ENCODE measurements at places on chromosomes 12 and 14. TPM values are rescaled to one million over a fixed set of nuclear protein-coding genes. Genes with fewer than 3 reads are reported as not detected.

GRCh38 chr14:63676615-63677014 lies 34.9 kb upstream of the WDR89 start:
- DNase-seq = no peak

Gene PLEK2
- total RNA-seq = 126 TPM

DNA sequence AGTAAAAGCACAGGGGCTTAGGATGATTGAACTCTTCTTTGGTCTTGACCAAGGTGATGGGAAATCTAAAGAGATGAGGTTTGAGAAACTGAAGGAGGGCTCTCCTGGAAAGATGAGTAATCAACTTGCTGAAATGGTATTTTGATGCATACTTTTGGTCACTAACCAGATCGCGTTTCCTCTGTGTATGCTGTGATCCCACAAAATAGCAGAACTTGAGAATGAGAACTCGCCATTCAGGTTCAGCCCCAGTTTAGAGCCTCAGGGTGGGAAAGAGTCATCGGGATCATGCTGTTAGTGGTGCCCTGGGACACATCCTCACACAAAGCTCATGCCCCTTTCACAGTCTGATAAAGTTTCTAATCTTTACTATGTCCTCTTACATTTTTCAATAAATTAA lies 488.8 kb downstream of the ETNK1 start:
- no peak for DNase-seq

GRCh38 chr12:118206107-118206412 lies 70.1 kb downstream of the PEBP1 start:
- DNase-seq = no peak

DNA sequence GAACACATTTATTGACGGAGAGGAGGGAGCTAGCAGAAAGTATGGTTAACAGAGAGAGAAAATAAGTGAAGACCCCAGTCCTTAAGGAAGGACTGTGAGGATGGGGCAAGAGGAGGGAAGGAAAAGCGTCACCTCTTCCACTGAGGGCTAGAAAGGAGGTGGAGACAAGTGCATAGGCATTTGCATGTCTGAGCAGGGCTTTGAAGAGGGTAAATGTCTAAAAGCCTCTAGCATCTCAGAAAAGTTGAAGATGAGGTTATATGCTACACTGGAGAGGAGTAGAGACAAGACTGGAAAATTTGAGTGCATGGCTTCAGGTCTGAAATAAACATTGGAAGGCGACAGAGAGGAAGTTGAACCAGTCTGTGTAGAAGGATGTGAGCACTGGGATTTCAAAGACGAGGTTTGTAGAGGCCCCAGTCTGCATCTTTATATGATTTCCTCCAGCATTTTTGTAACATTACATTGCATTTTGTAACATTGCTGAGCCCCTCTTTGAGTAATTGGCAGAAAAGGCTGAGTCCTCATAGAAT lies 98.5 kb upstream of the IFNG-AS1 start:
- DNase-seq = no peak

GRCh38 chr12:3777206-3777809 lies 24.4 kb upstream of the CRACR2A start:
- peak; percentile 45 for DNase-seq

- peak; percentile 54 for DNase-seq
Observed at GRCh38 chr14:70907176-70907995, at the start of gene PCNX1. Gene PCNX1, plus strand, starts transcription at chr14:70907459. Its CDS starts 392 bp downstream, at chr14:70907851.

DNA sequence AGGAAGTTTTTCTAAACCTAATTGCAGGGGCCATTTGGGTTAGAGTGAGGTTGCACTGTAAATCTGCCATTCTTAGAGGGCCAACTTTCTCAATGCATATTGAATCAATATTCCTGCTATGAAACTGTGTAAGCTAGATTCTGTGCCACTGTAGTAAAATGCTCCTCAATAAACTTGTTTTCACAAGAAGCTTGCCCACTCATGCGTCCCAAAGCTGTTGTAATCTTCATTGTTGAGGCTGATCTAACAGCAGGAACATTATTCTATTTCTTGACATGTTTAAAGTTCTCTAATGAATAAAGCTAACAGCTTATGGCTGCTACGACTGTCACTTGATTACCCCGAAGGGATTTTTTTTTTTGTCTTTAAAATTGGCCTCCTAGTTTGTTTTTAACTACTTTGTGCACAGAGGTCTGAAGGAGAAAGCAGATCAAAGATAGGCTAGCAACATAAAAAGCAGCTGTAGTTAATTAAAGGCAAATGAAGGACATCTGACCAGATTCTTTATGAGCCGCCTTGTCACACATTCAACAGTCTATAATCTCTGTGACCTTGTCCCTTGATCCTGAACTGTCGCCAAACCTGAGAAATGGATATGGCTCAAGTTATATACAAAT lies 243.7 kb downstream of the PAX9 start:
- peak; percentile 40 for DNase-seq

- DNase-seq = no peak
Observed at GRCh38 chr12:5977556-5977955, 32.5 kb upstream of the ANO2 start.

Gene KRT73
- not detected for total RNA-seq

- DNase-seq = no peak
Observed at GRCh38 chr12:65444996-65445395, 166.5 kb downstream of the MSRB3 start.

Gene FAIM2
- not detected for total RNA-seq

Gene ELK3
- total RNA-seq = 22.9 TPM

GRCh38 chr14:66572826-66573225 lies 64.9 kb downstream of the GPHN start:
- peak; percentile 27 for DNase-seq

- no peak for DNase-seq
Observed at GRCh38 chr12:62296001-62296400, 35.8 kb downstream of the USP15 start.

DNA sequence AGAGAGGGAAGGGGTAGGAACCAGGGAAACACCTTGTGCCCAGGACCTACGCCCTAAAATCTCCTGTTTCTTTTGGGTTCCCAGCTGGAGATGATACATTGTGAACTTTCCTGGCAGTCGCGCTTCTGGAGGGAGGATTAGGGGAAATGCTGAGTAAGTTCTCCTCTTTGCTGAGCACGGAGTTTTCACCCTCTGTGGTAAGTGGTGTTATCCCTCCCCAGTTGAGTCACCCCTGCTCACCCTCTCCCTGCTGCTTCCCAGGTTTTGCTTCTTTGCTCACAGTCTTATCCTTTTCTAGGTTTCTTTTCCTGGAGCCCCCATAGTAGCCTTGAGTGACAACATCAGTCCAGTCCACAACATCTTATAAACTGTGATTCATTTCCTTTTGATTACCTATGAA lies 789.1 kb downstream of the TMEM121 start:
- no peak for DNase-seq

- DNase-seq = no peak
Observed at GRCh38 chr14:105468621-105469241, 5.9 kb upstream of the CRIP2 start.

DNA sequence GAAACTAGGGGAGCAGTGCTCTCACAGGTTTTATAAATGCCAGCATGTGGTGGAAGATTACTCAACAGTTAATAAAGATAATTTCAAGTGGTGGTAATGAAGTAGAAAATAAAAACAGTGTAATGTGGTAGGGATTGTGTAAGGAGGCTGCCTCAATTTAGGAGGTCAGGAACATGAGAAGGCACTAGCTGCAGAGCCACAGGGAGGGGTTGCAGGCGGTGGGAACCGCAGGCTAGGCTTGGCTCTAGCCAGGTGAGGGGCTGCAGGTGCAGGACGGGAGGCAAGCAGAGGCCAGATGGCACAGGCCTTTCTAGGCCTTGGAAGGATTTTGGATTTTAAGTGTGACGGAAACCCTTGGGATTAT lies 768 bp downstream of the METTL25 start:
- DNase-seq = peak; percentile 40

Gene PLCZ1
- 0.69 TPM for total RNA-seq

GRCh38 chr14:102928412-102929240 lies 6.2 kb downstream of the AMN start:
- DNase-seq = peak; percentile 10

DNA sequence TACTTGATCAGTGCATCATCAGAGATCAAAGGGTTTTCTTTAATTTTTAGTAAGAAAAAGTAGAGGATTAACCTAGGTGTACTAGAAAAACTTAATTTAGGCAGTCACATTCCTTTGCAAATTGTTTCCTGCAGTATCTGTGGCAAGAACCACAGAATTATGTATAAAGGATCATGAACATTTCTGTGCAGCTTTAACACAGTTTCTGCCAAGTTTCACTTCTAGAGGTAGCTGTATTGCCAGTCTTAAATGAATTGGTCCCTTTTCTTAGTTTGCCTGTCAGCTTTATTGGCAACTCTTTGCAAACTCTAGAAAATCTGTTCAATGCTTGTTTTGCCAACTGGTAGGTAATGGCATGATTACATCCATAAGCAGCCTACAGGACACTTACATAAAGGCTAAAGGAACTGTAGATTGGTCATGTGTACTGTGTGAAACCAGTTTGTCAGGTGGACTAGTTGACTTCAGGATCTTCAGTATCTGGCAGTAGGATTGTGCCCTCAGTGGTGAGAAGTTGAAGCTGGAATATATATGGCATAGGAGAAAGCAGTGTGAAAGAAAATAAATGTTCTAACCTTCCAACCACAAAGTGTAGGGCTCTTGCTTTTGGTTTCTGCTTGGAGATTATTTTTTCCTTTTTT lies 75.9 kb downstream of the TTLL5 start:
- no peak for DNase-seq

DNA sequence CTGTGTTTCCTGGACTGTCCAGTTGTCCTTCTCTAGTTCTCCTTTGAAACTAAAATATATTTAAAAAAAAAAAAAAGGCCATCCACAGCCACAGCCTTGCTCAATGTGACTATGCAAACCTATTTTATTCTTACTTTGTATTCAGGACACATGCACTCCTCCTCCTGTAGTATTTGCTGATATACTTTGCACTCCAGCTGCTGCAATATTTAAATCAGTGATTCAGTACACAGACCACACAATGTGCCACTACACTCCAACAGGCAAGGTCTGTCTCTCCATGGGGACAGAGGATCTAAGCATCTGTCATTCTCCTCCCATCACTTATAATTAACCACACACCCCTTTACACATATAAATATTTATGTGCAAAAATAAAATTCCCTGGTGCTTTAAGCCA lies 40.2 kb upstream of the CCDC196 start:
- no peak for DNase-seq

DNA sequence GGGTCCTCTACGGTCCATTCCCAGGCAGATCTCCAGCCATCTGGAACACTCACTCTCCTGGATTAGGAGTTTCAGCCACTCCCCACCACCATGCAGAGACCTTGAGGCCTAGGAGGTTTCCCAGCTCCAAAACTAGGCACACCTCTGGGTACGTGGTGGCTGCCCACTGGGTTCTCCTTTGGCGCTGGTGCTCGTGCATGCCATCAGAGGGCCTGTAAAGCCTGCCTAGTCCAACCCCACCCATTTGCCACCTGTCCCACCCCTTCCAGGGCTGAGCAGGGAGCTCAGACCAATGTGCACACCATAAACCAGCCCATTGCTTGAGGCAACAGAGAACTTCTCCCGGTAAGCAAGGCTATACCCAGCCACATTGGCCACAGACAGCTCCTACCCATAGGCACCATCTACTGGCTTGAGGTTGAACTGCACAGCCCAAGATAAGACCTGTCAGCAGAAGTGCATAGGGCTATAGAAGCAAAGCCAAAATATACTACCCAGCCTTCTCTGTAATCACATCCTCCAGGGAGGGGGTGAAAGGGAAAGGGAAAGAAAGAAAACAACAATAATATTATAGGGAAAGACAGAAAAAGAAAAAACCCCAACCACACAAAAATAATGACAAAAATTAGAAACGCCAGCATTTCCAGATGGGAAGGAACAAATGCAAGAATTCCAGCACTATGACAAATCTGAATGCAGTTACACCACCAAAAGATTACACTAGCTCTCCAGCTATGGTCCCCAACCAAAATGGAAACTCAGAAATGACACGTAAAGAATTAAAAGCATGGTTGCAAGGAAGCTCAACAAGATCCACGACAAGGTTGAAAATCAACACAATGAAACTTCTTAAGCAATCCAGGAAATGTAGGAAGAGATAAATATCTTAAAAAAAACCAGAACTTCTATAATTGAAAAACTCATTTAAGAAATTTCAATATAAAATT lies 111.9 kb upstream of the CCDC175 start:
- DNase-seq = peak; percentile 26

- peak; percentile 26 for DNase-seq
Observed at GRCh38 chr12:72448089-72448488, 175.9 kb downstream of the TRHDE start.

GRCh38 chr12:113816866-113817265 lies 149.3 kb downstream of the RBM19 start:
- DNase-seq = no peak

Gene PIWIL1
- total RNA-seq = not detected

- peak; percentile 16 for DNase-seq
Observed at GRCh38 chr14:101077481-101078074, 174.1 kb upstream of the RTL1 start.

DNA sequence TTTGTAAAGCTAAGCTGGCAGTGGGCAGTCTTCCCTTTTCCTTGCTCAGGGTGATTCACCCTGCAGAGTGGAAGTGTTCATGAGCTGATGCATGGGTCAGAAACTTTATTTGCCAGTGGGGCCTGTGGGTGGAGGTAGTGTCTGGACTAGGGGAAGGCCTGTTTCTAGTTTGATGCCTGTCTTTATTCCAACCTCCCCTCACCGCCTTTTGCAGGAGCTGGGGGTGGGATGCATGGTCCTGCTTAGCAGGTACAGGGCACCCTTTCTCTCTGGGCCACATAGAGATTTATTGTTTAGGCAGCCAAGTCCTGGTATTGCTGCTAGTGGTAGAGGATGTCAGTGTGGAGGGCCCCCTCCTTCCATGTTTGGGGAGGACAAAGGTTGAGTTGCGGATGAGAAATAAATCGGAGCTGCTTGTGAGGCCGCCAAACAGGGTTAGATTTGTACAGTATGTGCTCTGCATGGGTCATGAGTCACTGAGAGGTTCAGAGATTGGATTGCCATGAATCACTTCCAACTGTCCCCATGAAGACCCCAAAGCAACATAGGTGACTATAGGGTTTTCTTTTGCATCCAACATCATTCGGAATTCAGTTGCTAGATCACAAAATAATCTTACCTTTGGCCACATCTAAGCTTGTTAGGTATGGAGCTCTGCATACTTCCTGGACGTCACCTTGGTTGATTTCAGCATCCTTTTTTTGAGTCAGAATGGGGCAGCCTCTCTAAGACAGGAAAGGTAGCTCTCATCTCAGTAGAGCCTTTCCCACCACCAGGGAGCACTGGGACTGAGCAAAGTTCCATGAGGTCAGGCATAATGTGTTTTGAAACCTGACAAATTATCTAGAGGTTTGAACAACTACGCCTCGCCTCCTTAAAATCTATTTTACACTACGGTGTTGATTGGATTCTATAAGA lies 8.8 kb downstream of the SMOC1 start:
- no peak for DNase-seq

Measured in renal cortical epithelial cell (primary cell).